Activated naive CD8-positive, alpha-beta T cell treated with anti-CD3 and anti-CD28 coated beads, Interleukin-2, amount 50 U/mL, for 16 hours (primary cell): ENCODE measurements at places on chromosomes 7 and 10.

DNA sequence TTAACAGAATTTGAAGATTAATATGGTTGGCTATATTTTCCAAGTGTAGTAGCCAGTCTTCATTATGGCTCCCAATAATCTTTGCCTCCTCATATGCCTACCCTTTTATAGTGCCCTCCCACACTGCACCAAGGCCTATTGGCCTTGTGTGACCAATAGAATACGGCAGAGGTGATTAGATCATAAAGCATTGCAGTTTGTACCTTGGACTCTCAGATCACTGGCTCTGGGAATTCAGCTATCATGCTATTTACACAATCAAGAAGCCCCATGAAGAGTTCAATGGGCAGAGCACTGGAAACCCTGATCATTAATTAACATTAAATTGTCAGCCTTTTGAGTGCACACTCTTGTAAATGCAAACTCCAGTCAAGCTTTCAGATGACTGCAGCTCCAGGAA is 154.5 kb upstream of the MAGI2 start:
- no peak for DNase-seq

- DNase-seq: no peak
Measured at GRCh38 chr10:3659203-3659917, 125.6 kb downstream of the KLF6 start.

- no peak for DNase-seq
Measured at GRCh38 chr10:96672481-96673175, 47.7 kb downstream of the PIK3AP1 start.

- no peak for DNase-seq
Measured at GRCh38 chr7:44979481-44980392, 922 bp upstream of the MYO1G start.

GRCh38 chr10:100033766-100034418 is 24.1 kb upstream of the DNMBP start:
- no peak for DNase-seq

DNA sequence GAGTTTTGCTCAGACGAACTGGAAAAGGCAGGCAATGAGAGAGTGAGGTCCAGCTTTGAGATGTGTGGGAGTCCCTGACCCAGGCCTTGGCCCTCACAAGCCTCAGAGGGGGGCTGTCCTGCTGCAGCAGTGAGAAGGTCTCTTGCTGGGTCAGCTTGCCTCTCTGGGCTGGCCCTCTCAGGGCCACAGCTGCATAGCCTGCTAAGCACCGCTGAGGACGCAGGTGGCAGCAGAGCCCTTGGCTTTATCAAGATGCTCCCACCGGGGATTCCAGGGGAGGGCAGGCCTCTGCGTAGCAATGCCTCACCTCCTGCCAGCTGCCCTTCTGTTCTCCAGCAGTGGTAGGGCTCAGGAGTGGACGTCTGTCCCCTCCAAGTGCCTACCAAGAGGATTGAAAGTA is 128.7 kb downstream of the COBL start:
- no peak for DNase-seq

DNA sequence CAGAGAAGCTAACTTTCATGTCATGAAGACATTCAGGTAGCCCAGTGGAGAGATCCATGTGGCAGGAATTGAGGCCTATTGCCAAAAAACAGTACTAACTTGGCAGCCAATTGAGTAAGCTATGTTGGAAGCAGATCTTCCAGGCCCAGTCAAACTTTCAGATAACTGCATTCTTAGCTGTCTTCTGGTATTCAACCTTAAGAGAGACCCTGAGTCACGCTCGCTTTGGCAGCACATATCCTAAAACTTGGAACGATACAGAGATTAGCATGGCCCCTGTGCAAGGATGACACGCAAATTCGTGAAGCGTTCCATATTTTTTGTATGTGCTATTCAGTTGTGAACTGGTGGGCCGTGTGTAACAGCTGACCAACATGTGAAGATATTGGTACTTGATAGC is 17.6 kb upstream of the ZNF518A start:
- DNase-seq: no peak

- no peak for DNase-seq
Measured at GRCh38 chr10:16995867-16996529, 133.6 kb downstream of the CUBN start.

DNA sequence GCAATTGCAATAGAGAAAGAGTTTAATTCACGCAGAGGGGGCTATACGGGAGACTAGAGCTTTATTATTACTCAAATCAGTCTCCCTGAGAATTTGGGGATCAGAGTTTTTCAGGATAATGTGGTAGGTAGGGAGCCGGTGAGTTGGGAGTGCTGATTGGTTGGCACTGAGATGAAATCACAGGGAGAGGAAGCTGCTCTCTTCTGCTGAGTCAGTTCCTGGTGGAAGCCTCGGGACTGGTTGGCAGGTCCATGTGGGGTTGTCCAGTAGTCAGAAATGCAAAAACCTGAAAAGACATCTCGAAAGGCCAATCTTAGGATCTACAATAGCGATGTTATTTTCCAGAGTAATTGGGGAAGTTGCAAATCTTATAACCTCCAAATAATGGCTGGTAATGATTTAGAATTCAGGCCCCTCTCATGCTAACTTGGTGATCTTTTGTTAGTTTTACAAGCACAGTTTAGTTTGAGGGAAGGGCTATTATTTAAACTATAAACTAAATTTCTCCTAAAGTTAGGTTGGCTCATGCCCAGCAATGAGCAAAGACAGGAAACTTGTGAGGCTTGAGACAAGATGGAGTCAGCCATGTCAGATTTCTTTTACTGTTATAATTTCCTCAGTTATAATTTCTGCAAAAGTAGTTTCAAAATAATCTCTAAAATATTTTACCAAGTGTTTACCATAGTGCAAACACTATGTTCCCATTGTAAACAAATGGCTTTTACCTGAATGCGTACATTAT is 39.4 kb upstream of the SLC25A13 start:
- no peak for DNase-seq

DNA sequence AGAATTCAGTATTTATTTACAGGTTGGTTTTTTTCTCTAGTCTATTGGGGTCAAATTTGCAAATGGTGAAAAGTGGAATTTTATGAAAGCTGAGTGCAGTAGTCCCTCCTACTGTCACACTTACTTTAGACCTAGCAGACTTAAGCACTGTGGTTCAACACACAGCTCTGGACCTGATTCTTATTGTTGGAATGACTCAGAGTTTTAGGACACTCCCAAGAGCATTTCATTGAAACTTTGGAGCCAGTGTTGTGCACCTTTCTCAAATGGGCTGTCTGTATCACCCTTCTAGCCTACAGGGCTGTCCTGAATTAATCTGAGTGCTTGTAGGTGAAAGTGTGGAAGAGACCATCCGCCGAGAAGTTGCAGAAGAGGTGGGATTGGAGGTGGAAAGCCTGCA is 16.1 kb downstream of the NUDT13 start:
- DNase-seq: no peak

GRCh38 chr7:131173145-131173890 is 154.4 kb upstream of the MKLN1 start:
- DNase-seq: no peak

DNA sequence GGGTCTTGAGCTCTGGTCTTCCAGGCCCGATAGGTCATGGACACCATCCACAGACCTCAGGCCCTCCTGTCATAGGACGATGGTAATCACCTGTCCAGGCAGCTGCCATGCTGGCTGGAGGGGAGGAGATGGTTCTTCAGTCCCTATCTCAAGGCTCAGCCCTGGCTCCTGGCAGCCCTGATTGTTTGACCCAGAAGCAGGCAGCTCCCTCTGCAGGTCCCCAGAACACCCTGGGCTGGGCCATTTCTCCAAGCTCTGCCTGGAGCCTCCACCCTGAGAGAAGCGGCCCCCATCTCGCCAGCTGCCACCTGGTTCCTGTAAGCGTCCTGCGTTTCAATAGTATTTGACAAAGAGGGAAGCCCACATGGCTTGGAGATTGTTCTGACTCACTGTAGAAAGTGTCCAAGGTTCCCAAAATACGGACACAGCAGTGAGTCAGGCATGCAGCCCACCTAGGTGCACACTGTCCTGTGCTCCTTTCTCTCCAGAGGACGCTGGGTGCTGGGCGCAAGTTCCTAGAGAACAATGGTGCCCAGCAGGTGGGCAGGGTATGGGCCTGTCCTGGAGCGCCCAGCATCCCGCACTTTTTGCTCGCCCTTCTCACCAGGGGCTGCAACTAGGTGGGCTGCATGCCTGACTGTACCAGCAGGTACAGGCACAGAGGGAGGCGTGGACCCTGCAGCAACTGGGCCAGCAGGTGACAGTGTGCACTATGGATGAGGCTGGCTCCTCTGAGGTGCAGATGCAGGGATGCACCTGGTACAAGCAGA is 72.4 kb upstream of the EBF3 start:
- DNase-seq: no peak

- DNase-seq: no peak
Measured at GRCh38 chr7:30556840-30557239, 37.8 kb upstream of the GARS1 start.

DNA sequence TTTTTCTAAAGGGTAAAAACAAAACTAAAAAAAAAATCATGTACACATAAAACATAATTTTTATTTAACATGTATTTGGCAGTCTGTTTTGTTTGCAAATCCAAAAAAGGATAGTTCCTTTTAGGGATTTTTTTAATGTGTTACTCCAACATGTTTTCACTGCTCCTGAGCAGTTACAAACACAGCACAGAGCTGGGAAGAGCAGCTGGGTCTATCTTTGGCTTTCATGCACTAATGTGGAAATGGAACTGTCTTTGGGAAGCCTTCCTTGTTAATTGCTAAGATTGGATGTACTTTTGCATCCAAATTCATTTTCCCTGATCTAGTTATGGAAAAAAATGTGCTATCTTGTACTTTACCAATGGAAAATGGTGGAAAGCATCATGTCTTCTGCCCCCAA is 1035.1 kb downstream of the CNTNAP2 start:
- DNase-seq: no peak

DNA sequence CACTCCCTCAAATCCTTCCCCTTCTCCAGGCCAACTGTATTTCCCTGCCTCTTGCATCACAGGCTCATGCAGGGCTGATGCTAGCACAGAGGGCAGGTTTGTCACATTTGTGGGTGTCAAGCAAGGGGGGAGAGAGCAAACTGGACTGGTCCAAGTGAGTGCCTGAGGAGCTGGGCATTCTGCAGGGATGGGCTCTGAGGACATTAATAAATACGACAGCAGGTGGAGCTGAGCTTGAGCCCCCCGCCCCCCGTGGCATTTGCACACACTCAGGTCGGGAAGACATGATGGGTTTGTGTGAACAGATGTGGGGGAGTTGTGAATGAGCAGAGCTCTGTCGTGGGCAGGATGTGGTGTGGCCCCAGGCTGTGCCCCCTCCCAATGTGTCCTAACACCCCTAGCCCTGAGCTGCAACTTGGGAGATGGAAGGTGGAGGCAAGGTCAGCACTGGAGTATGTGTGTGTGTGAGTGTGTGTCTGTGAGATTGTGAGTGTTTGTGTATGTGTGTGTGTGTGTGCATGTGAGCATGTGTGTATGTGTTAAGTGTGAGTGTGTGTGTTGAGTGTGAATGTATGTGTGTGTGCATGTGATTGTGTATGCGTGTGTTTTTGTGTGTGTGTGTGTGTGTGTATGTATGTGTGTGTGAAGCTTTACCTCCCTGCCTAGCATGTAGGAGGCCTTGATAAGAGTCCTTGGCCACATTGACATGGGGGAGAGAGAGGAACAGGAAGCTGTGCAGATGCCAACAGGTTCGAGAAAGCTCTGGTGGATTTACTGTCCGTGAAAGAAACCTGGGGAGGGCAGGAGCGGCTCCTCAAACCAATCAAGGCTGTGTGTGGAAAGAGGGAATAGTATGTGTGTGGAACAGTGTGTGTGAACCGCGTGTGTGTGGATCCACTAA is 9.1 kb downstream of the RASSF4 start:
- no peak for DNase-seq

- DNase-seq: no peak
Measured at GRCh38 chr10:119026301-119027110, 3.0 kb upstream of the NANOS1 start.

DNA sequence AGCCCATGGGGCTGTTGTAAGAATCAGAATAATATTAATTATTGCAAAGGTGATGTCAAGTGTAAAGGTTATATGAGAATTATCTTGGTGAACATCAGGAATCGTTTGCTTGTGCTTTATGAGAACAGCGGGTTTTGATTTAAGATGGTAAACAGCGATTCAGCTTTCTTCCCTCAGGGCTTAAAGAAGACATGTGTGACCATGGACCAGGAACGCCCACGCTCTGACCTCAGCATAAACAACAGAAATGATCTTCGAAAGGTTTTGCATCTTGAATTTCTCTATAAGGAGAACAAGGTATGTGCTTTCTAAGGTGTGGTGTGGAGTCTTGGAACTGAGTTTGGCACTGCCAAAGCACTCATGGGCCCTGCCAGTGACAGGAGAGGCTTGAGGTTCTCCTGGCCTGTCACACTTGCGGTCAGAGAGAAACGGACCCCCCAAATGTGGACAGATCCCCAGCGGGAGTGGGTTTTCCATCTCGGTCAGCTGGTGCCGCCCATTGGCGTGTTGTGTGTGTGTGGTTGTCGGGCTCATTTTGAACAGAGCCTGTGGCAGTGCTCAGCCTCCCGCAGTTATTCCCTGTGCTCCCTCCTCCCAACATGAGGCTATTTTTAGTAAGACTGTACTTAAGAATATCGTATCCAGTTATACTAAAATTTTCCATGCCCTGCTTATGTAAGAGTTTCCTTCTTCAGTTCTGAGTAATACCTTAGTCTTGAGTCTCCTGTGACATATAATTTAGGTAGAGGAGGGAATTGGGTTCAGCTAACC is 7.2 kb downstream of the MINDY4 start:
- DNase-seq: no peak

DNA sequence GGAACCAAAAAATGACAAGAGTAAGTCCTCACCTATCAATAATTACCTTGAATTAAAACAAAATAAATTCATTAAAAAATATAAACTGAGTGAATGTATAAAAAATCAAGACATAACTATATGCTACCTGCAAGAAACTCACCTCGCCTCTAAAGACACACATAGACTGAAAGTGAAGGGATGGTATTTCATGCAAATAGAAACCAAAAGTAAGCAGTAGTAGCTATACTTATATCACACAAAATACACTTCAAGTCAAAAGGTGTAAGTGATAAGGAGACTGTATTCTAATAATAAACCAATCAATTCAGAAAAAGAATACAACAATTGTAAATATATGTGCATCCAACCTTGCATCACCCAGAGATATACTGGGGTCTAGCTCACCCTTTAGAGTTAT is 332.6 kb downstream of the SH2D4B start:
- DNase-seq: no peak

- DNase-seq: no peak
Measured at GRCh38 chr7:112596260-112596659, 115.5 kb downstream of the LSMEM1 start.

DNA sequence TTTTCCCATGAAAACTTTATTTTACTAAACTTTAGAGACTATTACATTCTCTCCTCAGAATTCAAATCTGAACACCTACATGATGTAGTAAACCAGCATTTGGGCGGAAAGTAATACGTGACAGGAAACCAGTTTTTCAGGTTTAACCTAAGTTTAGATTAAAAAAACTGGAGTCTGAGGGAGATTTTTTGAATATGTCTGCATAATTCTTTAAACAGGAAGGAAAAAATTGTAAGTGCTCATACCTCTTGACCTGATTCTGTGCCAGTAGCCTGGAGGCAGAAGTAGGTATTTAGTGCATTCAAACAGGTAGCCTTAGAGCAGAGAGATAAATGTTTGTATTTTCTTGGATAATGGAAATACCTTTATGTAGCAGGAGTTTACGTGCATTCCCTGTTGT is 224.3 kb downstream of the MDFIC start:
- no peak for DNase-seq
